Right lobe of liver (tissue), 6 donors: ENCODE measurements at places on chromosomes 3 and 15. TPM values are rescaled to one million over a fixed set of nuclear protein-coding genes. Genes with fewer than 3 reads are reported as not detected.

DNA sequence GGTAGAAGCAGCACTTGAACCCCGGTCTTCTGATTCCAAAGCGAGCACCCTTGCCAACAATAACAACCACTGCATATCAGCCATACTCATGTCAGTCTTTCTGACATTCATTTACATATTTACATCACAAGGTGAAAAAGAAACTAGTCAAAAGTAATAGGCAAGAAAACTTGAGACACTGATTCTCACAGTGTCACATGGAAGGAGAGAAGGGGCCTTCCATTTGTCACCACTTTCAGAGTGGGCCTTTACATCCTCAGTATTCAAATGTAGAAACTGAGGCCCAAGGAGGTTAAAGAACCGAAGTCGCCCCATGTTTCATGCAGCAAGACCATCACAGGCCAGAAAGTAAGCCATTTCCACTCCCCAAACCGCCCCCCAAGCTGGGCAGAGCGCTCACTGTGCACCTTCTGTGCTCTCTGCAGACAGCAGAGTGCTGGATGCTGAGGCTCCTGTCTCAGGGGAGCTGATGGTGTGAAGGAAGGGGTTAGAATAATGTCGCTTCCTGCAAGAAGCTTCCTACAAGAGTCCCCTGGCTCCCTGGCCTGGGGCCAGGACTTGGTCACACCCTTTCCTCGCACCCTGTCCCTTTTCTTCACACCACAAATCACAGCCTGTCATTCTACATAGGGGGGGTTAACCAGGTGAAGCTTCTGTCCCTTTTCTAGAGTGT is 260.1 kb downstream of the UACA start:
- DNase-seq = no peak
- H3K4me1 ChIP-seq = no peaks in the 10 kb centered on the region
- no peak overlapping the region for H3K27ac ChIP-seq
- H3K36me3 ChIP-seq = no peaks in the 10 kb centered on the region
- H3K4me3 ChIP-seq = no peak overlapping the region
- no peaks in the 10 kb centered on the region for H3K27me3 ChIP-seq

DNA sequence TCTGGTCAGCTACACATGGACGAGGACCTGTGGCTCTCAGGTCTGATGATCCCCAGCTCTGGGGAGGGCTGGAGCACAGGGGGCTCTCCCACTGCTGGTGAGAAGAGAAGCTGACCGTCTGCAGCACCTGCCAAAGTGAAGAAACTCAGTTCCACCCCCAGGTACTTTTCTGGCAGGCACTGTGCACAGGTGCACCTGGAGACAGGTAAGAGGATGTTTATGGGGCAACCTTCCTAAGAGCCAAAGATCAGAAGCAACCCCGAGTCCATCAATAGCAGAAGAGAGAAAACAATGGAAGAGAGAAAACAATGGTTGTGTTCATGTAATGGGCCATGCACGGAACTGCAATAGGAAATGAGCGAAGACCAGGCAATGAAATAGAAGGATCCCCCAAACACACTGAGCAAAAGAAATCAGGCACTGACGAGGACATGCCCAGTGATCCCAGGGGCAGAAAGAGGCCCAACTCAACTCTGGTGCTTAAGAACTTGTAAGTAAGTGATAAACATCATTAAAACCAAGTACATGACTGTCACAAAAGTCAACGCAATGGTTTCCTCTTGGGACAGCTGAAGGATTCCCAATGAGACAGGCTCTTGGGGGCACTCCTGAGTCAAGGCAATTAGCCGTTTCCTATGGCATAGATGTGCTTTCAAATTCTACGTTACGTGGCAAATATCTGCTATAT is 95.0 kb upstream of the ALDH1A3 start:
- DNase-seq = no peak
- no peaks in the 10 kb centered on the region for H3K4me1 ChIP-seq
- H3K4me3 ChIP-seq = no peak overlapping the region
- no peak overlapping the region for H3K27ac ChIP-seq
- H3K27me3 ChIP-seq = no peaks in the 10 kb centered on the region
- H3K36me3 ChIP-seq = no peaks in the 10 kb centered on the region

C3orf22 gene
- not detected for total RNA-seq

DNA sequence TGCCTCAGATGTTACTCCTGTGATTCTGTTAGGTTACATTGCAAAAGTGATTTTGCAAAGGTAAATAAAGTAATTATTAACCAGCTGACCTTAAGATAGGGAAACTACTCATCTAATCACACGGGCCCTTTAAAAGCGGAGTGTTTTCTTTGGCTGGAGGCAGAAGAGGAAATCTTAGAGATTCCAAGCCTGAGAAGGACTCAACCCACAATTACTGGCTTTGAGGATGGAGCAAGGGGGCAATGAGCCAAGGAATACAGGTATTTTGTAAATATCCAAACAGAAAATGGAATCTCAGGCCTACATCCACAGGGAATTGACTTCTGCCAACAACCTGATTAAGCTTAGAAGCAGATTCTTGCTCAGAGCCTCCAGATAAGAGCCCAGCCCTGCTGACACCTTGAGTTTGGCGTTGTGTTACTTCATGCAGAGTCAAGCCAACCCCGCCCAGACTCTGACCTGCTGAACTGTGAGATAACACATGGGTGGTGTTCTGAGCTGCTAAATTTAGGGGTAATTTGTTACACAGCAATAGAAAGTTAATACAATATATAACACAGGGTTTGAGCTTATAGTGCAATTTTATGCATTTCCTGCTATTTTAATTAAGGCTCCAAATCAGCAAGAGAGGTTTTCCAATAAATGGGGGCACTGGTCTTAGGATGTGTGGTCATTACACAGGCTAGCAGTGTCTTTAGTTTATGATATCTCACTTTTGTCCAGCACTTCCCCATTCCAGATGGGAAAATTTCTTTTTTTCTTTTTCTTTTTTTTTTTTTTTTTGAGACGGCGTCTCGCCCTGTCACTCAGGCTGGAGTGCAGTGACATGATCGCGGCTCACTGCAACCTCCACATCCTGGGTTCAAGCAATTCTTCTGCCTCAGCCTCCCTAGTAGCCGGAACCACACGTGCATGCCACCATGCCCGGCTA is 19.5 kb downstream of the NFKBIZ start:
- no peak overlapping the region for H3K4me3 ChIP-seq
- no peaks in the 10 kb centered on the region for H3K36me3 ChIP-seq
- peaks cover 38% of the 10 kb centered on the region for H3K4me1 ChIP-seq

- no peak overlapping the region for H3K27ac ChIP-seq
- H3K4me3 ChIP-seq = no peak overlapping the region
- no peaks in the 10 kb centered on the region for H3K4me1 ChIP-seq
- no peaks in the 10 kb centered on the region for H3K27me3 ChIP-seq
- no peaks in the 10 kb centered on the region for H3K36me3 ChIP-seq
These were observed 12.8 kb downstream of the PCSK6 start for GRCh38 chr15:101476756-101477155.

STAB1 gene
- total RNA-seq = 268 TPM

KNG1 gene
- 451 TPM for total RNA-seq

DNA sequence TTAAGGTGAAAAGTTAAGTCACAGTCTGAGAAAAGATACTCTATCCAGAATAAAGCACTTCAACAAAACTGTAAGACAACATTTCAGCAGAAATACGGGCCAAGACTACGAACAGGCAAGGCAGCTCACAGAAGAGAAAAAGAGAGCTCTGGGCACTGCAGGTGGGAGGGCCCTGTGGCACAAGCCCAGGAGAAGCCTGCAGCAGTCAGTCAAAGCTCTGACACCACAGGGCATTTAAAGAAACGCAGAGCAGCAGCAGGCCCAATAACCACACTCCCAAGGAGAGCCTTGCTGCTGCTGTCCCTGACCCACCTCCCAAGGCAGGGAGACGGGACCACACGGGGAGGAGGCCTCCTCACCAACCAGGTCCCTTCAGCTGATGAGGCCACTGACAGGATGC is 19.2 kb downstream of the CHSY1 start:
- no peak overlapping the region for H3K4me3 ChIP-seq
- DNase-seq = no peak
- no peaks in the 10 kb centered on the region for H3K36me3 ChIP-seq
- no peaks in the 10 kb centered on the region for H3K4me1 ChIP-seq
- no peaks in the 10 kb centered on the region for H3K27me3 ChIP-seq

DNA sequence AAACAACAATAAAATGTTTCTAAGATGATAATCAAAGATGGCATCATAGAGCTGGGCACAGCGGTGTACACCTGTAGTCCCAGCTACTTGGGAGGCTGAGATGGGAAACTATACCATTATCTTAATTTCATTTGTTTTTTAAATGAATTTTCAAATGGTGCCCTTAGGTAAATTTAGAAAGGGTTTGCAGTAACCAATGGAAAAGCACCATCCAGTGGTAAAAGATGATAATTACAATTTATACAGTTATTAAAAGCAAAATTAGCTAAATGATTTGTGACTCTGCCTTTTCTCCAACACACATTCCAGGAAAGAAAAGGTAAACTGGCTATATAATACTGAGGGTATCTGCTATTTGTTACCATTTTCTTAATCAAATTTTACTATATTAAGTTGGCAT is 14.4 kb upstream of the ANKRD28 start:
- no peaks in the 10 kb centered on the region for H3K27me3 ChIP-seq
- H3K4me3 ChIP-seq = no peak overlapping the region
- DNase-seq = no peak
- H3K27ac ChIP-seq = no peak overlapping the region
- no peaks in the 10 kb centered on the region for H3K36me3 ChIP-seq
- H3K4me1 ChIP-seq = no peaks in the 10 kb centered on the region

CD200R1 gene
- total RNA-seq = 0.44 TPM
